ENCODE measurements at places on chromosomes 6 and 20. TPM values are rescaled to one million over a fixed set of nuclear protein-coding genes. Genes with fewer than 3 reads are reported as not detected.

The COL12A1 gene
- 146 TPM for total RNA-seq

The PAX1 gene
- not detected for total RNA-seq

The KIAA0408 gene
- total RNA-seq = 83.3 TPM

The TNNC2 gene
- not detected for total RNA-seq

The ANGPT4 gene
- total RNA-seq = 0.13 TPM

The RIMS1 gene
- total RNA-seq = 23.3 TPM

DNA sequence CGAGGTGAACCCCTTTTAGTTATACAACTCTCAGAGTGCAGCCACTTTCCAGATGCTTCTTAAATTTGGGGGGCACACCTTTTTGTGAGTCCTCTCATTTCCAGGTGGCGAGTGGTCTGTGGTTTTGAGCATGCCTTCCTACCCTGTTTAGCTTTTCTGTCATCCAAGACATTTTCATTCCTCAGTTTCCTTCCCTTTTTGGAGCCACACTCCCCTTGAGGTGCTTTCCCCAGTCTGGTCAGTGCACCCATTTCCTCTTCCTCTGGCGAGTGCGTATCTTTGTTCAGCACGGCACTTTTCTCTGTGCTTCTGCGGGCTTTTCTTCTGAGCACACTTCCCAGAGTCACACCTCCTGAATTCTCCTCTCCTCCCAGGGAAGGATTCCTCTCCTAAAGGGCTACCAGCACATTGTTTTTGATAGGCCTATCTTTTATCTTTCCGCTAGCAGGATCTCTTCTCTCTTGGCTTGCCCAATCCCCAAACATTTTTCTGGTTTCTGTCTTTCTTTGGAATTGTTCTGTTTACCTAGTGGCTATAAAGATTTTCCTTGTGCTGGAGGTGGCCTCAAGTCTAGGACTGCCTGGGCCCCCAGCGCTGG is 1.4 kb downstream of the PHF20 start:
- ATAC-seq = no peak

DNA sequence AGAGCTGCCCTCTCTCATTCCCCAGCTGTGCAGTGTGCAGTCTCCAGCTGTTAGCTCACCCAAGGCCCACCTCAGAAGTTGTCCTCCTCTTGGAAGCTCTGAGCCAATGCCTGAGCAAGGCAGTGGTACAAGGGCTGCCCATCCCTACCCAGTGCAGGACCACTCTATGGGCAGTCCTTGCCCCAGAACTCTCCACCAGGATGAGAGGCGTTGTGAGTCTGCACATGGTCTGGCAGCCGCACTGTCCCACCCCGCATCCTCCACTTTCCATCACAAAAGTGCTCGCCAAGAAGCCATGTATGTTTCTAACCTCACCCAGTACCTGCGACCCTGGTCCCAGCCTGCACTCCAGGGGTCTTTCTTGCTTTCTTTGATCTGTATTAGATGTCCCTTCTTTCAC is 175.1 kb upstream of the PMEPA1 start:
- ATAC-seq = no peak

- no peak for ATAC-seq
Observed at GRCh38 chr6:167846997-167847606, 20.4 kb downstream of the AFDN start.

DNA sequence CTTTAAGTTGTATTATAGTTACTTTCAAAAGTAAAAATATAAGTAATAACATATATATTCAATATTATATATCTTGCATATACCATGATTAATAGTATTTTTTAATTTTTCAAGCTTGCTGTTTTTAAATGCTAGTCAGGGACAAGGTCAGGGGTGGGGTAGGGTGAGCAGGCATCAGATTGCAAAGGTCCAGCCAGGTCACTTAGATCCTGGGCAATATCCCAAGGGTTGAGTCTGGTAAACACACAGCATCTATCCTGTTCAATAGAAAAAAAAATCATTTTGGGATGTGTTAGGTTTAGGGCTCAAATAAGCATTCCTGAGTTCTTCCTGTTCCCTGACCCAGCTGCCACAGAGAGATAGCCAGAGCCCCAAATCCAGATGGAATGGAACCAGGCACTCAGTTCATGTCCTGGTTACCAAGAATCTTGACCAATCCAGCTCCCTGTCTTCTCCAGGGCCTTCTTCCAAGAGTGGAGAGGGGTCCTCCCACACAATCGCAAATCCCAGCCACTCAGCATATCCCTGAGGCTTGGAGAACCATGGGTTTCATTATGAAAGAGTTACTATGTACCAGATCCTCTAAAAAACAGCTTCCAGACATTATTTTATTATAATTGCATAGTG is 134.9 kb upstream of the TOP1 start:
- no peak for ATAC-seq

DNA sequence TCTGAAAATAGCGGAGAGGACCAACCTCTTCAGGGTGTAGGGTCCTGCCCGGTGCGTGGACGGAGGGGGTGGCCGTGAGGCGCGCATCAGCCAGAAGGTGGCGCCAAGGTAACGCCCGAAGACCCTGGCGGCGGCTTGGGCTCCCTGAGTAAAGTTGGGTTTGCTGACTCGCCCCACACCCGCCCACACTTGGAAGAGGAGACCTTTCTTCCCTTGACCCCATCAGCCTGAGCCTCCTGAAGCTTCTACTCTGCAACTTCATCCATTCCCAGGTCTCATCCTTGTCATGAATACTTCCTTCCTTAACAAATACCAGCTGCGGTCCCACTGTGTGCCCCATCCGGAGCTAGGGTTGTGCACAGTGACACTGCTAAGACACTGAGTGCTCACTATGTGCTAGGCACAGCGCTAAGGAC is 14.6 kb downstream of the CD40 start:
- peak; percentile 79 for ATAC-seq

- no peak for ATAC-seq
Observed at GRCh38 chr20:9945408-9945807, 89.4 kb upstream of the ANKEF1 start.

DNA sequence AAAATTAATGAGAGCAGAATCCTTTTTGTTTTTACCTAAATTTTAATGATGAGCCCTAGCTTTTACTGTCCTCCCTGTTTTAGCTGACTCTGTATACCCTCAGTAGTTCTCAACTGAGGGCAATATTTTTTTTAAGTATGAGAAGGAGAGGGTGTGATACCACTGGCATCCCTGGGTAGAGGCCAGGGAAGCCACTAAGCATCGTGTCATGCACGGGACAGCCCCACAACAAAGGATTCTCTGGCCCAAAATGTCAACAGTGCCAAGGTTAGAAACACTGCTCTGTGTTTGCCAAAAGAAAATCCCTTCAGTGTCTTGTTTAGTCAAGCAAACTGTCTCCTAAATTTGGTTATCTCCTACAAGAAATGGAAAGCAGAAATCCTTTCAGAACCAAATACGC is 210.4 kb downstream of the KCNQ5 start:
- no peak for ATAC-seq

DNA sequence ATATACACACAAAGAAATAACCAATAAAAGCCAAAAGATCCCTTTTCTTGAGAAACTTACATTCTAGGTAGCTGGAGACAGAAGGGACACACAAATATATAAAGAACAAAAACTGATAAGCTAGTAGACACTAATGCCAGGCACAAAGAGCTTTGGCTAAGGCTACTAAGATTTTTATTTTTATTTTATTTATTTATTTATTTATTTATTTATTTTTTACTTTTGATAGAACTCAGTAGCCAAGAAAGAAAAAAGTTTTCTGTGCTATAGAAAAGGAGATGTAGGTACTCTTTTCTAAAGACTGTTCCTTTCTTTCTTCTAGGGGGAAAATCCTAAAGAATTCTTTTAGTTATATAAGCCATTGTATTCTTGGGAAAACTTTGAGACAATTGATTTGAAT is 34.1 kb downstream of the THEMIS start:
- no peak for ATAC-seq

- ATAC-seq = no peak
Observed at GRCh38 chr6:33176906-33177305, 15.4 kb downstream of the COL11A2 start.

- ATAC-seq = no peak
Observed at GRCh38 chr20:49980140-49981008, 2.4 kb upstream of the SNAI1 start.

- ATAC-seq = no peak
Observed at GRCh38 chr6:52534966-52535390, 41.9 kb downstream of the TRAM2 start.

GRCh38 chr20:51772236-51772635 is 4.0 kb upstream of the ATP9A start:
- ATAC-seq = no peak

DNA sequence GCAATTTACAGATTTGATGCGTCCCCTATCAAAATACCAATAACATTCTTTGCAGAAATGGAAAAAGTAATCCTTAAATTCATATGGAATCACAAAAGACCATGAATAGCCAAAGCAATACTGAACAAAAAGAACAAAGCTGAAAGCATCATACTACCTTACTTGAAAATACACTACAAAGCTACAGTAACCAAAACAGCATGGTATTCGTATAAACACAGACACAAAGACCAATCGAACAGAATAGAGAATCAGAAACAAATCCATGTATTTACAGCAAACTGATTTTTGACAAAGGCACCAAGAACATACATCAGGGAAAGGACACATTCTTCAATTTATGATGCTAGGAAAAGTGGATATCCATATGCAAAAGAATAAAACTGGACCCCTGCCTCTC is 206.5 kb upstream of the PDE10A start:
- no peak for ATAC-seq

DNA sequence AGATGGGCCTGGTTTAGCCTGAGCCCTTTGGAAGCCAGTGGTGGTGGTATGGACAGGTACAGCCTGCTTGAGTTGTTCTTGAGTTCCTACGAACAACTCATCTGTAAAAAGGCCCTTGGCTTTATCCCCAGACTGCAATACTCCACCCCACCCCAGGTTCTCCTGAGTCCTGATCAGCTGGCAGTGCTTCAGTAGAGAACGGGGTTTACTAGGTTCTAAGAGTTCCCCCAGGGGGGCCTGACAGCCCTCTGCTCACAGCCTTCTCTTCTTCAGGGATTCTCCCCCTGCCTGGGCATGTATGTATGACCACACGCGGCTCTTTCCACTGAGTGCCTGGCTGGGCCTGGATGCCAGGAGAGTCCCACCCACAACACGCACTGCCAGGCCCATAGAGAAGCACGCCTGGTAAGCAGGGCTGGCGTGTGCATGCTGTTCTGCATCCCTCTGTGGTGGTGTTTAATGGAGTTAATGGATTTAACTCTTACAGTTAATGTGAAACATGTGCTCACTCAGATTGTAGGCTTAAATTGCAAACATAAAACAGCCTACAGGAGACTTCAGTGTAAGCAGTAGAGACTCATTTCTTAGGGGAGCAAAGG is 44.3 kb upstream of the SLC4A11 start:
- ATAC-seq = no peak

DNA sequence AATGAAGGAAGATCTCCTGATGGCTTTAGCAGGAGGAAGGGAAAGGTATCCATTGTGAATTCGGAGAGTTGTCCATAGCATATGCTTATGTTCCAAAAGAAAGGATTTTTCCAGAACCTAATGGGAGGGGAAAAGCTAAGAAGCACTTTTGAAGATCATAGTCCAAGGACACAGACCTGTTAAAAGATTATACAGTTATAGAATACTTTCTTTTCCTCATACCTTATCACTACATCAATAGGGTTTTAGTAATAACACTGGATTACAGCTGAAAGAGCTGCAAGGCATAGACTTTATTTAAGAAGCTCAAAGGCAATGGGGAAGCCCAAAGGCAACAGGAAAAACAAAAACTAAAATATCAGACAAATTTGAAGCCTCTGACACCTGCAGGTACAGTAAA is 39.8 kb upstream of the SLC24A3 start:
- no peak for ATAC-seq

DNA sequence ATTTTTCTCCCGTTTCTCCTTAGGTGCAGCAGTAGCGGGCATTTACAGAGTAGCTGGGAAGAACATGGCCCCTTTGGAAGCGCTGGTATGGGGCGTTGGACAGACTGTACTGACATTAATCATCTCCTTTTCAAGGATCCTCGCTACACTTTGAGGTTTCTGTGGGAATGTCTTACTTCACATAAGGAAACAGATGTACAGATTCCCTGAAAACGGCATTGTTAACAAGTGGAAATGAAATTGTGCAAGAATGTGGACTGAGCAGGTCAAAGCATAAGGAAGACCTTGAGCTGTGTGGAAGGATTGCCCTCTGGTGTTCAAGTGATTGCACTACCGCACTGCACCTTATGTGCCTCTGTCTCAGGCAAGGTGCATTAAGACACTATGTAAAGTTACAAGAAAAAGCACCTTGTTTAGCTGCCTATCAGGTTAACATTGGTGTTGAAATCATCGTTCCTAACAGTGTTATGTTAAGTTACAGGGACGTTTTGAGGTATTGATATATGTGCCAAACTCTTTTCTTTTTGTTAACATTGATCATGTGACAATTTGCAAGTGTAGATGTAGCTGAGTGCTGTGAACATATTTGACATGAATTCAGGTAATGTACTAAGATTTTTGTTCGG is 38.0 kb downstream of the TMEM170B start:
- peak; percentile 93 for ATAC-seq

GRCh38 chr6:38509713-38510112 is 130.0 kb downstream of the BTBD9 start:
- ATAC-seq = no peak

DNA sequence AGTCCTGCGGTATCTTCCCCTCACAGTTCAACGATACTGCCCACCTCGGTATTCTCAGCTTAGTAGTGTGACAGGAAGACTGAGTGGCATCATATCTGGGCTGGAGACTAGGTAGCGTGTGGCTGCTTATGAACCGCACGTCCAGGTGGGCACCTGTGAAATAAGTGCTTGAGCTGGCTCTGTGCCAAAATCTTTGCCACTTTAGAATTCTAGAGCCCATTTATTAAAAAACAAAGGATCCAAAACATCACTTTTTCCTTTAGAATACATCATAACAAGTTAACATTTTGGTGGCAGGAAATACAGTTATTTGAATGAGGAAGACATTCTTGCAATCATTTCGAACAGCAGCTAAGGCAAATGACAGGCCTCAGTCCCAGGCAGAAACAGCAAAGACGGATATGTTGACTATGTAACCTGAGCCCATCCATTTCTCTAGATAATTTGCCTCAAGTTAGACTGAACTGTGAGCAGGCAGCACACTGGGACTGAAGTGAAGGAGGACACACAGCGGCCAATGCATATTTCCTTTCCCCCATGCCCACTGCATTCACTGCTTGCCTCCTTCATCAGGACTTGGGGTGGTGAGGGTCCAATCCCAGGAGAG is 136.6 kb downstream of the GMDS start:
- no peak for ATAC-seq

GRCh38 chr6:43129434-43130194 is 41.5 kb upstream of the SRF start:
- ATAC-seq = no peak

DNA sequence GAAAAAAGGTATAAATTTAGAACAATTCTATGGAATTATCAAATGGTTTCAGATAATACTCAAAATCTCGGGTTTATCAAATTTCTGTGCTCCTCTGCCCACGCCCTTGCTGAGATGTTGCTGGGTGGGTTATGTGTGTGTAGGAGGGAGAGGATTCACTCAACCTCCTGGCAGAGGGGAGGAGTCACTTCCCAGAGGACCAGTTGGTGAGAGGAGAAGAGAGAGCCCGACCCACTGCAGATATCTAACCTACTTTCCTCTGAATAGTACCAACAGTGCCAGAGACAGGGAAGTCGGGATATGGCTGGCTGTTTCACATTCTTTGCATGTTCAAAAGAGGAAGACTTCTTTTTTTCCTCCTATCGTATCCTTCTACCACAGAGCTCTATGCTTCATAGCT is 187.1 kb upstream of the MAN1A1 start:
- no peak for ATAC-seq

GRCh38 chr6:166485651-166486535 is 100.6 kb downstream of the RAMACL start:
- no peak for ATAC-seq
